ENCODE measurements at places on chromosomes 5 and 9.

DNA sequence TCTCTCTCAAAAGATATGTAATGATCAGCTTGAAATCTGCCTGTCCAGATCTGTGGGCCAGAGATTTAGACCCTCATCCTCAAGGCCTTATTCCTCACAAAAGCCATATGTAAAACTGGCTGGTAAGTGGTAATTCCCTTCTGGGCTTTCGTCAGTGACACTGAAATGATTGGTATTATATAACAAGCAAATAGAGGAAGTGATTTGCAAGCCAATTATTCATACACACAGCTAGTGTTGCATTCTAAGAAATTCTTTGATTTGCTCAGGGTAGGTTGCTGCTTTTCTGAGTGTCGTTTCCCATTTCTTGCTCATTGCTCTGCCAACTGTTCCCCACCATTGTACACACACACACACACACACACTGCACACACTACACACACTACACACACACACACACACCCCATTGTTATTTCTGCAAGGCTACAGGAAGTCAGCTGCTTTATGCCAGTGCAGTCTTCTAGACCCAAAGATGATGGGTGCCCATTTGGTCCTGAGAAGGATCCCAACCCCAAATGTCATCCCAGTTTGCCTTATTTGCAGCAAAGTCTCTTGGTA is 76.8 kb downstream of the PRLR start:
- DNase-seq: no peak

GRCh38 chr5:141640698-141641097 is 3.9 kb downstream of the RELL2 start:
- DNase-seq: no peak

DNA sequence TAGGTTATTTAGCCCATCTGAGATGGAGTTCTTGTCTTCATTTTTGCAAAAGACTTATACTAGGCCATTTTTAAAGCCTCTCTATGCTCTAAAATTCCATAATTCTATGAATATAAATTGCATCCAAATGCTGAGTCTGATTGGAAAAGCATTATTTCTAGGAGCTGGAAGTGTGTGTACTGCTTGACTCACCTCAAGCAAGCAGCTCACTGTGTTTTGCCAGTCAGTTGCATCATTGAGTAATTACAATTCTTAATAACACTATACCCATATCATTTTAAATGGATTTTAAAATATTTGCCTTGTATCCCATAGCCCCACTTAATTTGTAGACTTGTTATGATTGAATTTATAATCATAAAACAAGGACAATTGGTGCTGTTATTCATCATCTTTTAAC is 161.0 kb downstream of the PAM start:
- DNase-seq: no peak

DNA sequence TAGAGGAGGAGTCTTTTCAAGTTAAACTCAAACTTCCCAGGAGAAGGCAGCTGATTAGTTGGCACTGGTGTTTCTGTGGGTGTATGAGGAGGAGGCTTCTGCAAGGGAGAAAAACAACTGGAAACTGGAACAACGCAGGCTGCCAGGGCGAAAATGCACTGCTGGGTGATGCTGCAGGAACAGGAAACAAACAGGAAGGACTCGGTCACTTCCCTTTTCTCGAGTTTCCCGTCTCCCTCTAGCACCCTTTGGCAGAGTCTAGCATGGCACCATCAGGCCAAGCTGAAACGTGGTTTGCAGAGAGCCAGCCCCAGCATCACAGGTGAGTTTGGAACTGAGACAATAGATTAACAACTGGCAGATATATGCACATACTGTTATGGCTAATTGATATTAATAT is 77.5 kb upstream of the CAST start:
- no peak for DNase-seq

GRCh38 chr9:133428617-133429101 is 6.5 kb downstream of the ADAMTS13 start:
- no peak for DNase-seq

- DNase-seq: no peak
These were observed 6.1 kb upstream of the CACFD1 start for GRCh38 chr9:133453651-133454050.

- no peak for DNase-seq
These were observed 937 bp upstream of the SLC26A2 start for GRCh38 chr5:149959406-149960236.

- DNase-seq: no peak
These were observed 87.5 kb upstream of the SSBP2 start for GRCh38 chr5:81838307-81838906.
